ENCODE measurements at places on chromosomes 6 and 20.
A peak's percentile ranks its signal among the peaks of the same experiment; 100 is the strongest.

DNA sequence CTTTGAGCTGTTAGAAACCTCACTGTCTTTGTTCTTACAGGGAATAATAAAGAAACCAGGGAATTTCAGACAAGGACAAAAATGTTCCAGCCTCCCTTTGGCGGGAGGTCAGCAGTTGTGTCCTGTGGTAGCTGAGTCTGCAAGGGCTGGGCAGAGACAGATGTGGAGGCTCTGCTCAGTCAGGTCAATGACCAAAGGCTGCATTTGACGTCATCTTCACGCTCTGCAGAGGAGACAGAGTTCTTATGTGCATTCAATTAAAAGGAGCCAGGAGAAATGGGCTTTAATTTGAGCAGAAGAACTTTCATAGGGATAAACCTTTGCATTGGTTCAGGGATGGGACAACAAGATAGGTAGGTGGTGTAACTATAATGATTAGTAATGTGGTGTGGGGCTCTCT is 45.1 kb upstream of the FOXA2 start:
- DNase-seq, result no peak

DNA sequence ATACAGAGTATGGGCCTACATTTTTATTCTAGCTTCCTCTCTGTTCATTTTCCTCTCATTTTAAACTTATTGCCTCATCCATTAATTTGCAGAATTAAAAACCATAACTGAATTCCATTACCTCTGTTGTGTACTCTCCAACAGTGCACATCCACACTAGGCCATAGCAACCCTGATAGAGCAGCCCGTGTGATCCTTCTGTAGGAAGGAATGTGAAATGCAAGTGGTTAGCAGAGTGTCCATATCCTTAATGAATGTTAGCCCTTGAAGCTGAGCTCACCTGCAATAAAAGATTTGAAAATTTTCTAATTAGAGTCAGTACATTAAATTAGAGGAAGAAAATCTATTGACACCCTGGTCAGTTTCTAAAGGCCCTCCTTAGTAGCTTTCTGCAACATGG is 6.5 kb upstream of the GRIK2 start:
- DNase-seq, result no peak

DNA sequence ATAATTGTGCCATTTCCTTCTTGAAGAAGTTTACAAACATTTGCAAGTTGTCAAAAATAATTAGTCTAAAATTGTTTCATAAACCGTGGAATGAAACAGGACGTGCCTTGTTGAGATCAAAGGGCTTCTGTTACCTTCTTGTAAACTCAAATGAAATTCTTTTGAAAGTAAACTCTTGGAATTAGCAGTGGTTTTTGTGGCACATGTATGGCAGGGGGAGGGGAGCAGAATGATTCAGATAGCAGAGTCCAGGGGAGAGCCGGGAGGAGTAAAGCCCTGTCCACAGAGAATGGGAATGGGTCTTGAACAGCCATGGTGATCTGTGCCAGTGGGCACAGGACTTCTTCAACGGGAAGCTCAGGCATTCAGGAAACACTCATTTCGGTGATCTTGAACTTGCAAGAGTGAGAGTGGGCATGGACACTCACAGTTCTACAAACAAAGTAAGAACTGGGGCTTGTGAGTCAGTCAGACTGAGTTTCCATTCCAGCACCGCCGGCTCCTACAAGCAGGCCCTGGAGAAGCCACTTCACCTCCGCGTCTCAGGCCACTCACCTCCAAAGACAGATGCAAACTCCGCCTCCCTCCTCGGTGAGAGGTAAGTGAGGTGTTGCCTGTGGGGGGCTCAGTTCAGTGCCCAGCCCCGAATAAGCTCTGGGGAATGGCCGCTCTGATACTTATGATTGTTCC is 143.1 kb downstream of the CDH26 start:
- no peak for DNase-seq

DNA sequence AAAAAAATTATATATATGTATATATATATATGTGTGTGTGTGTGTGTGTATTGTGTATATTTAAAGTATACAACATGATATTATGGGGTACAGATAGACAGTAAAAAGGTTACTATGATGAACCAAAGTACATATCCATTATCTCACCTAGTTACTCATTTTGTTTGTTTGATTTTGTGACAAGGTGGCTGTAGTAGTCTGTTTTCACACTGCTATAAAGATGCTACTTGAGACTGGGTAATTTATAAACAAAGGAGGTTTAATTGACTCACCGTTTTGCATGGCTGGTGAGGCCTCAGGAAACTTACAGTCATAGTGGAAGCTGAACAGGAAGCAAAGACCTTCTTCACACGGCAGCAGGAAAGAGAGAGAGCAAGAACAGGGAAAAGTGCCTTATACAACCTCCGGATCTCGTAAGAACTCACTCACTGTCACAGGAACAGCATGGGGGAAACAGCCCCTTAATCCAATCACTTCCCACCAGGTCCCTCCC is 30.2 kb upstream of the DACT2 start:
- DNase-seq, result no peak

DNA sequence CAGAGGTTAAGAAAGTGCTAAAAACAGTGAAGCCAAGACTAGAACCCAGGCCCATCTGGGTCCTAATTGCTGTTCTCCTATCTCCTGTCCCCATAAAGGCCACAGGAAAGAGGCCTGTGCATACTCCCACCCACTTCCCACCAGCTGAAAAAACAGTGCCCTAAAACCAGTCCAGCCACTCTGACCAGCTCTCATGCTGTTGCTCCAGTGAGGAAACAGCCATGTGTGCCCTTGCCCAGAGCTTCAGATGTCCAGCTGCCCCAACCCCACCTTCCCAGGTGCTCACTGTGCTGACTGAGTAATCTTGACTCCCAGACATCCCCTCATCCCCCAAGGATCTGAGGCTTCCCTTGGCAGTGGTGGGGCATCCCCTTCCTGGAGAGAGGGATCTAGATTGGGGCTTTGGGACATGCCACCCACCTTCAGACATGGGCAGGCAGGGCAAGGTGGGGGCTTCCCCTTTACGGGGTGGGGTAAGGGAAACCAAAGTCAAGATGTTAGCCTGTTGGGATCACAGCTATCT is 28.7 kb downstream of the KCNK5 start:
- DNase-seq, result no peak

DNA sequence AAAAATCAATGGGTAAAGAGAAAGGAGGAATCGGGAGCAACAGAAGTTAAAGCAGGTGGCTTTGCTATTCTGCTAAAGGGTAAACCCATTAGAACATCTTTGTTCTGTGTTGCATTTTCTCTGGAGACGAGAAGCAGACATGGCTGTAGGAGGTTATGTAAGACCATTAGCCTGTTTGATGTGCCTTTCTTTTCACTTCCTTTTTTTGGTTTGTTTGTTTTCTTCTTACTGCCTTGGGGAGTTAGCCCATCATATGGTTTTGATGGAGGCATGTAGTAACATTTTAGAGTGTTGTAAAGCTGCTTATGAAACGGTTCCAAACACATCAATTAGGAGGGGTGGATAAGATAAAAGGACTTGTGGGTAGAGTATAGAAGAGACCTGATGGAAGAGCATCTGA is 131.0 kb downstream of the DOK5 start:
- DNase-seq, result no peak

- no peak for DNase-seq
Observed at GRCh38 chr20:50297498-50298376, 107.1 kb downstream of the CEBPB start.

GRCh38 chr20:24829649-24830370 is 119.3 kb upstream of the CST7 start:
- DNase-seq, result no peak

DNA sequence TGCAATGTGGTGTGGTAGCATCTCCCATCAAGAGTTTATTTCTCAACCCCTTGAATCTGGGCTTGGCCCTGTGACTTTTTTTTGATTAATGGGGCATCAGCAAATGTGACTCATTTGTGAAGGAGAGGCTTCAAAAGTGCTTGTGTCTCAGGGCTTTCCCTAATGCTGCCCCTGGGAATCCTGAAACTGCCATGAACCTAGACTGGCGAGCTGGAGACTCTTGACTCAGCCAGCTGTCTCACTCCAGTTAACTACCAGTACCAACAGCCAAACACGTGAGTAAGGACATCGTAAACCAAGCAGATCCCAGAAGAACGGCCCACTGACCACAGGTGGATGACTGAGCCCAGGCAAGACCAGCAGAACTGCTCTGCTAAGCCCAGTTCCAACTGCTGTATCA is 72.8 kb upstream of the ADTRP start:
- no peak for DNase-seq

DNA sequence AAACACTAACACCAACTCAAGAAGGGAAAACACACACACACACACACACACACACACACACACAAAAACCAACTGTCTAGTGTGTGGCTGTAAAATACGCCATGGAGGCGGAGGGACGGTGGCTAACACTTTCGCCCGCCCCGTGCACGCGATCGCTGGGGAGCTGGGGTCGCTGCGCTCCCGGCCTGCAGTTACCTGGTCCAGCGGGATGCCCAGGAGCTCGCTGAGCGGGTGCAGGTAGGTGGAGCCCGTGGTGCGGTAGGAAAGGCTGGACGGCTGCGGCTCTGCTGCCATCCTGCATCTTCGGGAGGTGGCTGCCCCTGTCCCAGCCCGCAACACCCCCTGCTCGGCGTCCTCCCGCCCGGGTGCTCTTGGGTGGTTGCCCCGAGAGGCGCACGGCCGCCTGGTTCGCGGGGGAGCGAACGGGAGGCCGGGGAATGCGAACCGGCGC is 303 bp downstream of the MBOAT1 start:
- peak; percentile 48 for DNase-seq

DNA sequence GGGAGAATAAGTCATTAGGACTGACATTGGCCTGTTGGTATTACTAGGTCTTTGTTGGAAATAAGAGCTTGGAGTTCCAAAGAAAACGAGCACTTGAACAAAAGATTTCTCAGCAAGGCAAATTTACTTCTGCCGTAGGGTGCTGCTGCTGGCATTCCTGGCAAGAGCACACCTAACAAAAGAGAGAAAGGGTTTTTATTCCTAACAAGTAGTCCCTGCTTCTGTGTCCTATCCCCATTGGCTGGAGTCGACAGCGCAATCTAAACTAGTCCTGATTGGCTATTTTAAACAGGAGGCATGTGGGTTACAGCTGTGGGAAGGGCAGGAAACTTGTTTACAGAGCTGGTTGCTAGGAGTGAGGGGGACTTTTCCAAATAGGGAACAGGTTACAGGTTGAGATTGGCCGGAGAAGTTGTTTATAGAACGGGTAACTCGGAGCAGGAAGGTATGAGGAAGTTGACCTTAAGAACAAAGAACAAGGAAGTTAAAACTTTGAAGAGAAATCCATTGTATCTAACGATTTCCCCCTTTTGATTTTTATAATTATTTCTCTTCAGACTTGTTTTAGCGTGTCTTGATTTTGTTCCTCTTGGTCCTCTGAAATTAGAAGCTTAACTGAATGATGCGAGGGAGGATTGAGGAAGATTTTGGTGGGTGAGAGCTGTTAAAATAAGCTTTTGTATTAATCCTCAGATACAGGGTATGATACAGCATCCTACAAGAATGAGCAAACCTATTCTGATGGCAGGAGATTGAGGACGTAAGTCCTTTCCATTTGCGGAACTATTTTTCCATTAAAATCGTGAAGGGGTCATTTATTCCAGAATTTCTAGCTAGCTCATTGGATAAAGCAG is 3.4 kb upstream of the ZNFX1 start:
- DNase-seq, result no peak

GRCh38 chr20:38354227-38354626 is 7.9 kb downstream of the LBP start:
- no peak for DNase-seq

GRCh38 chr6:36607683-36608386 is 13.7 kb downstream of the SRSF3 start:
- no peak for DNase-seq

DNA sequence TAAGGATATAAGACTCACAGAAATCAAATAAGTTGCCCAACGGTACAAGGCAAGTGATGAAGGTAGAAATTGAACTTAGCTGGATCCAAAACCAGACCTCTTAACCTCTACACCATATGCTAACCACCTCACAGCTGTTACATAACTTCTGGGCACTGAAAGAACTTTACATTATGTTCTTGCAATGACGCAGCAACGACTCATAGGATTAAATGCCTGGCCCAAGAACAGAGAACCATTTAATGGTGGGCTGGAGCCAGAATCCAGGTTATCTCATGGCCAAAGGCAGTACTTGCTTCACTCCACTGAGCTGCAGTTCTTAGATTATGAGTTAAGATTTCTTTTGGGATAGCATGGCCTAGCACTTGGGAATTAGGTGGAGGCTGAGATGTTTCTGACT is 4.4 kb downstream of the TRMT6 start:
- no peak for DNase-seq

DNA sequence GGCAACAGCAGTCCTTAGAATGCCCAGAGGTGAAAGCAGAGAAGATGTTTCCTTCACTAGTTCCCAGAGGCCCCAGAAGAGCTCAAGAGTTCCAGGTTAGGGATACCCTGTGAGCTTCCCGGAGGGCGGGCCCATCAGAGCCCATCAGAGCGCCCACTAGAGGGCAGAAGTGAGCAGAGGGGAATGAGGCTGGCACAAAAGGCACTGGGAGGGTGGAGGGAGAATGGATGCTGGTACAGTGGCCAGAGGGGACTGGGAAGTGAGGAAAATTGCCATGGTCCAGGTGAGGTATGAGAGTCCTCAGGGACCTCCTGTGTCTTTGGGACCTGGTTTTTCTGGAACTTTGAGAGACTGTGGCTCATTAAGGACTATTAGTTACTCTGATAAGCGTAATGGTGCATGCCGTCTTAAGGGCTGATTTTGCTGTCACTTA is 57.3 kb downstream of the LINC00237 start:
- peak; percentile 50 for DNase-seq

DNA sequence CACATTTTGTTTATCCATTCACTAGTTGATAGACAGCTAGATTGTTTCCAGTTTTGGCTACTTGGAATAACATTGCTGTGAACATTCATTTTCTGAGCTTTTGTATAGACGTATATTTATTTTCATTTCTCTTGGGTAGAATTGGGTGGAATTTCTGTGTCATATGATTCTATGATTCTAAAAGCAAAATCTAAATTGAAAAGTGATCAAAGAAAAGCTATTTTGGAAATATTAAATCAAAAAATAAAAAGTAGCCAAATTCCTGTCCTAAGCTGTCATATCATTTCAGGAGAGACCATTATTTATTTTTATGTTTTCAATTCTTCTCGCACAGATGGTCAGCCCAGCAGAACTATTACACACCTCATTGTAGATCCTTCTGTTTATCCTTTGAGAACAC is 229.2 kb downstream of the COL12A1 start:
- no peak for DNase-seq

- DNase-seq, result no peak
Observed at GRCh38 chr6:169849396-169849795, 98.0 kb downstream of the ERMARD start.

DNA sequence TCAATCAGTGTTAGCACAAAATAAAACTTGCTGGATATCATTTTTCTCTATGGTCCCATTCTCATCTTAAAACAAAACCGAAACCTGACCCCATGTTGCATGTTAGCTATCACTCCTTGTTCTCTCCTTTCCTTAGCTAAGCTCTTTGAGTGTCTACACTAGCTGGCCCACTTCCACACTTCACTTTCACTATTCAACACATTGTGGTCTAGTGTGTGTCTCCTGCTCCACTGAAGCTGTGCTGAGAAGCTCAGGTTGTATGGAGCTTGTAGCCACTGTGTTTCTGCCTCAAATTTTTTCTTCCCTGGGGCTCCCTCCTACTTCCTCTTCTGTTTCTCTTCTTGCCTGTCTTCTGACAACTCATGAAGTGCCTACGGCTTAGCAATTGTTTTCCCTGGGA is 223.0 kb downstream of the NKAIN2 start:
- DNase-seq, result no peak

GRCh38 chr6:40925341-40925740 is 113.7 kb downstream of the UNC5CL start:
- DNase-seq, result no peak

Data from CD4-positive, alpha-beta T cell treated with Interleukin-2 at 100 ng/mL for 4 hours (primary cell).